ENCODE measurements at places on chromosomes 3 and 15. TPM values are rescaled to one million over a fixed set of nuclear protein-coding genes. Genes with fewer than 3 reads are reported as not detected.

The IGDCC3 gene
- total RNA-seq, result 0.09 TPM

The SENP7 gene
- total RNA-seq, result 9.3 TPM

The TAGLN3 gene
- total RNA-seq, result not detected

The CDHR4 gene
- total RNA-seq, result not detected

The ANKUB1 gene
- total RNA-seq, result not detected

The SGO1 gene
- total RNA-seq, result 0.80 TPM

- DNase-seq, result no peak
Measured at GRCh38 chr3:24985668-24986067, 442.4 kb upstream of the RARB start.

DNA sequence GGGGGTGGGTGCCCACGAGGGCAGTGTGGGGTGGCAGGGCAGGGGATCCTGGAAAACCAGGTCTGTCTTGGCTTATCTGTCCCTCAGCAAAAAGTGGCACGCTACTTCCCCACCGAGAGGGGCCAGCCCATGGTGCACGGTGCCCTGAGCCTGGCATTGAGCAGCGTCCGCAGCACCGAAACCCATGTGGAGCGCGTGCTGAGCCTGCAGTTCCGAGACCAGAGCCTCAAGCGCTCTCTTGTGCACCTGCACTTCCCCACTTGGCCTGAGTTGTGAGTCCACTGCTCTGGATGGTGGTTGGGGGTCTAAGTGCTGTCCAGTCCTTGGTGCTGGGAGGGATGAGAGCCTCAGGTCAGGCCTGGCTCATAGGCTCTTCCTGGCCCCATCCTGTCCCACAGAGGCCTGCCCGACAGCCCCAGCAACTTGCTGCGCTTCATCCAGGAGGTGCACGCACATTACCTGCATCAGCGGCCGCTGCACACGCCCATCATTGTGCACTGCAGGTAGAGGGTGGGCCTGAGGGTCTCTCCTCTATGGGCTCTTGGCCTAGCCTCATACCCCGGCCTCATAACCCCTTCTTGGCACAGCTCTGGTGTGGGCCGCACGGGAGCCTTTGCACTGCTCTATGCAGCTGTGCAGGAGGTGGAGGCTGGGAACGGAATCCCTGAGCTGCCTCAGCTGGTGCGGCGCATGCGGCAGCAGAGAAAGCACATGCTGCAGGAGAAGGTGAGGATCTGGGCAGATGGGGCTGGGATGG lies 31.1 kb downstream of the PTPN23 start:
- DNase-seq, result no peak

- DNase-seq, result no peak
Measured at GRCh38 chr15:28066231-28066630, 32.9 kb downstream of the OCA2 start.

DNA sequence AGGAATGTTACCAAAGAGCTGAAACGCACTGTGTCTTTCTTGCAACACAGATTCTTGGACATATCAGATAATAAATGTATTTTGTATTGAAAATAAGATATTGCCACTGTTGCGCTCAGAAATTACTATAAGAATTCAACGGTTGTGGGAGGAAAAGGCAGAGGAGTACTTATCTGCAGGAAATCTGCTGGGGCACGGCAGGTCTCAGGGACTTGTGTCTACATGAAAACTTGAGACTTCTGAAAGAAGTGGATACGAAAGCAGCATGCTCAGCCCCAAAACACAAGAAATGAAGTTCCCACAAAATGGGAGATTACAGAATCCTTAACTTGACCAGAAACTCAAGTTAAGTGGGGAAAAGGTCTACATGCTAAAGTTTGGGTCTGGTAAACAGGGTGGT lies 86.5 kb downstream of the IGSF11 start:
- no peak for DNase-seq

DNA sequence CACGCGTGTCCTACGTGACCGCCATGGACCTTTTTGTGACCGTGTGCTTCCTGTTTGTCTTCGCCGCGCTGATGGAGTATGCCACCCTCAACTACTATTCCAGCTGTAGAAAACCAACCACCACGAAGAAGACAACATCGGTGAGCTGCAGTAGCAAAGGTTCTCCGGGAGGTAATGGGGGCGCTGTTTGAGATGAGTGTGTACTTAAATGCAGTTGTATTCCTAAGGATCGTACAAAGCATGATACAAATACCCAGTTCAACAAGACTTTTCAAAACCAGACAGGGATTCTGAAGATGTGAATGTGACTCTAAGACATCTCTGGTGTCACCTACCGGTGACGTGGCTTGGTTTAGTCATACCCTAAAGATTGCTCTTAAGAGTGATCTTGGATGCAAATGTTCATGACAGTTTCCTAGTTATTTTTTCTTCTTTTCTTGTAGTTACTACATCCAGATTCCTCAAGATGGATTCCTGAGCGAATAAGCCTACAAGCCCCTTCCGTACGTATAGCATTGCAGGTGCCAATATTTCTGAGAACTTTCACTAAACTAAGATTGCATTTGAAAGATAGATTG lies 556.6 kb downstream of the GABRG3 start:
- DNase-seq, result no peak

DNA sequence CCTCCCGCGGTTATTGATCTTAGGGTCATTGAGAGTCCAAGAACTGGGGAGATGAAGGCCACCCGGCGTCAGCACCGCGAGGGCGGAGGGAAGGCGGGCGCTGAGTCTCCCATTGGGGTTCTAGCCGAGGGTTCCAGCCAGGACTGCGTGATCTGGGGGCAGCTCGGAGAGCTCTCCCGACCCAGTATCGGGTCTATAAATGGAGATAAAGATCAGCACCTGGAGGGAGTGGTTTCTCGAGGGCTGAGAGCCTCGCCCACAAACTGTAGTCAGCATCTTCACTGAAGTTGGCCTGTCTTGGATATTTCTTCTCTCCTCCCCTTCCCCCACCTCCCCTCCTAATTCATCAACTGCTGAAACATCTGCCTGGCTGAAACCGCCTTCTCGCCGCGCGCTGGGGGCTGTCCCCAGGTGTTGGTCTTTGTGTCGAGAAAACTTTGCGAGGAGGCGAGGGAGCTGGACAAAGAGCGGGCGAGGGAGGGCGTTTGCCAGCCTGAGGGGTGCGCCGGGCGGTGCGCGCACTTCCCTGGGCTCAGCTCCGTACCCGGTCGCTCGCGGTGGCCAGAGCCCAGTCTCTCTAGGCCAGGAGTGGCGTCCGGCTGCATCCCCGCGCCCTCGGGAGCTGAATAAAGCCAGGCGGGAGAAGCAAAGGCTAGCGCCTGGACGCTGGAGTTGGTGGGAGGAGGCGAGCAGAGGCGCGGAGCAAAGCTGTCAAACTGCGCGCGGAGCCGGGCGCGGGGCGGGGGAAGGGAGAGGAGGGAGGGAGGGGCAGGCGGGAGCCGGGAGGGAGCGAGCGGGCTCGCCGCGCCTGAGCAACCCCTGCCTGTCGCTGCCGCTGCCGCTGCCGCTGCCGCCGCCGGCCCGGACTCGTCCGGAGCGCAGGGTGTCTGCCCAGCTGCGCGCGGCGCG lies at the start of gene ST8SIA2:
Gene ST8SIA2 (plus strand): TSS at position 811 of the 909 bp plus-strand sequence. CDS start 184 bp downstream, outside the sequence.
- no peak for DNase-seq

GRCh38 chr3:99789011-99789721 lies 28.5 kb upstream of the CMSS1 start:
- peak; percentile 30 for DNase-seq

DNA sequence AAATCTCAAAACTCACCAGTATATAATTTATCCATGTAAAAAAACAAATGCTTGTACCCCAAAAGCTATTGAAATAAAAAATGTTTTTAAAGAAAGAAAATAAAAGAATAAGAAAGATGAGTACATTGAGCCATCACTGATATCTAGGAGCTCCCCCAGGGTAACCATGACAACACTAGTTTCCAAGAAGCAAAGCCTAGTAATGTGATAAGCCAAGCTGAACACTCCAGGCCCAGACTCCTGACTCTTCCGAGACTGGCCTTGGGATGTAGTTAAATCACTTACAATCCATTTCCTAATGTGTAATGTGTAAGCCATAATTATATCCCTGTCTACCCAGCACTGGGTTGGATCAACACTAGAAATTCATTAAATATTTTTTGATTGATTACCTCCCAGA lies 21.1 kb upstream of the ATP8B4 start:
- no peak for DNase-seq

GRCh38 chr15:66039117-66039871 lies 170.0 kb downstream of the RAB11A start:
- no peak for DNase-seq

GRCh38 chr15:74631935-74632560 lies 16.4 kb downstream of the CLK3 start:
- peak; percentile 73 for DNase-seq

- DNase-seq, result no peak
Measured at GRCh38 chr3:37707428-37708372, 154.0 kb upstream of the CTDSPL start.

GRCh38 chr15:35834216-35834830 lies 288.4 kb upstream of the DPH6 start:
- no peak for DNase-seq

DNA sequence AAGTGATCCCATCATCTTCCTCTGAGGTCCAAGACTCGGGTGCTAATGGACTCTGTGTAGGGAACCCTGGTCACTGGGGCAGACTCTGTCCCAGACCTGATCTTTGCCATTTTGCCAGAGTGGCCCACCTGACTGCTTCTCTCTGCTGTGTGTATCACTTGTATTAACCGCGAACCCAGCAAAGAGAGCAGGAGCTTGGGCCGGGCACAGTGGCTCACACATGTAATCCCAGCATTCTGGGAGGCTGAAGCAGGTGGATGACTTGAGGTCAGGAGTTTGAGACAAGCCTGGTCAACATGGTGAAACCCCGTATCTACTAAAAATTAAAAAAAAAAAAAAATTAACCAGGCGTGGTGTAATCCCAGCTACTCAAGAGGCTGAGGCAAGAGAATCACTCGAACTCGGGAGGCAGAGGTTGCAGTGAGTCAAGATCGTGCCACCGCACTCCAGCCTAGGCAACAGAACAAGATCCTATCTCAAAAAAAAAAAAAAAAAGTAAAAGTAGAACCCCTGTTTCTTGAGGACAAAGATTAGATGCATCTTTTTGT lies 32.9 kb upstream of the CYP11A1 start:
- no peak for DNase-seq

- DNase-seq, result no peak
Measured at GRCh38 chr3:51637941-51638471, 33.0 kb upstream of the TEX264 start.

DNA sequence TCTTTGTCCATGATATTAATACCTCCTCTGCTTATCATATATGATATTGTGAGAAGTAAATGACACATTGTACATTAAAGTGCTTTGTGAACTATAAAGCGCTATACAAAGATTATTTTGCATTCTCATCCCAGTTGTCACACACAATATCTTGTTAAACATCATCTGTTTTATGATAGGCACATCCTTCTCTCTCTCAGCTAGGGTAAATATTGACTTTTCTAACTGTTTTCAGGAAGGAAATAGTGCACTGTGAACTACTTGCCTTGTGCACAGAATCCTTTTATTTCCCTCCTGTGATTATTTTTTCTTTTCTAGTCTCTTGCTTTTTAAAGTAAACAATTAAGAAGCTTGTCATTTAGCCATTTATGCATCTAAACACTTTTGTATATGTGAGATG lies 388.2 kb downstream of the LPP start:
- no peak for DNase-seq

- no peak for DNase-seq
Measured at GRCh38 chr3:77530870-77531269, 491.0 kb downstream of the ROBO2 start.

DNA sequence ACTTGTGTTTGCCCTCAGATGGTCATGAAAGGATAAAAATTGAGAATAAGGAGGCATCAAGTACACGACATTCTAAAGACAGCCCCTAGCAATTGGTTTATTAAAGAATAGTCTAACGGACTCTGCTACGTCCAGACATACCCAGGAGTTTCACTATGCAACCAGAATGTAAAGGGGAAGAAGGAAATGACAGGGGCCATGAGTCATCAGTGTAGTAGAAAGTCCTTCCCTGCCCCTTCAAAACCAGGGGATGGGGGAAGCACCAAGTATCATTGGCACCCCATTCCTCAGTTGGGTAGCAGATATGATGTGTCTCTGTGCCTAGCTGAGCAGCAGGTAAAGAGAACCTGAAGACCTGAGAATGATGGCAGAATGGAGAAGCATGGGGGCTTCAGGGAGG lies 367.4 kb downstream of the IL20RB start:
- DNase-seq, result no peak

DNA sequence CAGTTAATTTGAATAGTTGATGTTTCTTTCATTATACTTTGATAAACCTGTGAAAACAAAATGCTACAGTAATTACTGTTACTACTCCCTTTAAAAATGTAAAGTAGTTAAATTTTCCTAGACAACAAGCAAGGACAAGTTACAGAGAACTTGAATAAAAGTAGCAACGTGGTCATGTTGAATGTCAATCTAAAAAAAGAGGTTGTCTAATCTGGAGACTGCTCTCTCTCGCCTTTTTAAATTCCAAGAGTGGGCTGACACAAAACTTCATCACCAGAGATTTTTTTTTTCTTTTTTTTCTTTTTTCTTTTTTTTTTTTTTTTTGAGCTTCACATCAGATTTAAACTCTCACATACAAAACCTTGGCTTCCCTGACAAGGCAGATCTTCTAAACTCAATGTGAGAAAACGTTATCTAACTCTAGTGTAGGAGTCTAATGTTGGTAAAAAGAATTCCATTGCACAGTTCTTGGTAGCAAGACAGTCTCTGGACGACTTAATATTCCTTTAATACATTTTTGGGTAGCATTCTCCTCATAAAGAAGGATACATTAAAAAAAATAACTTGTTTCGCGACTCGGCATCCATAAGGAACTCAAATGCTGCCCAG lies 4.1 kb downstream of the FOXP1 start:
- DNase-seq, result no peak

DNA sequence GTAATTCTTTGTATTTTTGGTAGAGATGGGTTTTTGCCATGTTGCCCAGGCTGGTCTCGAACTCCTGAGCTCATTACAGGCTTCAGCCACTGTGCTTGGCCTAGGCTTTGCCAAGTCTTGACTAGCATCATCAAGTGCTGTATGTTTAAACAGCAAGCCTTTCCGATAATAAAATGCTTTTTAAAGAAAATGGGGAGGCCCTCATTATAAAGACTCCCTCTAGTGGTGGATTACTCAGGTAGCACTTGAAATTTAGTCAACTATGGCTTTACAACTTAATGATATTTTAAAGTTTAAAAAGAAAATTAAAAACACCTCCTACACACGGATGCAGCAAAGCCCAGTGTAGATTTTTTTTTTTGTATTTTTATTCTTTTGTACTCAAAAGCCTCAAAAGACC lies 213.6 kb downstream of the GAP43 start:
- no peak for DNase-seq

GRCh38 chr3:143594206-143594605 lies 254.1 kb downstream of the SLC9A9 start:
- DNase-seq, result no peak

GRCh38 chr3:192879346-192880031 lies 38.2 kb downstream of the MB21D2 start:
- DNase-seq, result no peak

DNA sequence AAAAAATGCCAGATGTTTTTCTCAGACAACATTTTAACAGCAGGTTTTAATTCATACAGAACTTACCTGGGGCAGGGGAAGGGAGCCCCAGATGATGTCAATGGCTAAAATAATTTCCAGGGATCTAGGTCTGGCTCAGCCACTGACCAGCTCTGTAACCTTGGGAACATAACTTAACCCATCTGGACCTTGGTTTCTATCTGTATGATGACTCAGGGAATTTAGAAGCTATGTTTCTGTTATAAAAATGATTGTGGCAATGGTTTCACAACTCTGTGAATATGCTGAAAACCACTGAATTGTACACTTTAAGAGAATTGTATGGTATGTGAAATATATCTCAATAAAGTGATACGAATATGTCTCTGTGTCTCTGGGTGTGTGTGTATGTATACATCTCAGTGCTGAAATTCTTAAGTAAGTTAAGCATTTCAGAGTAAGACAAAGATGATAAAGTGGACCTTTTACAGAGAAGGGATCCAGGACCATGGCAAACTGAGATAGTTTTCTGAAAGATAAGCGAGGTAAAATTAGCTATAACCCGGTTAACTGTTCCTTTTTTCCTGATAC lies 2.9 kb downstream of the SH3GL3 start:
- DNase-seq, result no peak
